Ecto neural progenitor cell (in vitro differentiated cells): ENCODE measurements at places on chromosomes 7 and 10.
A peak's percentile ranks its signal among the peaks of the same experiment; 100 is the strongest.

- no peak for DNase-seq
Measured at GRCh38 chr7:127731431-127732080, 79.6 kb downstream of the SND1 start.

DNA sequence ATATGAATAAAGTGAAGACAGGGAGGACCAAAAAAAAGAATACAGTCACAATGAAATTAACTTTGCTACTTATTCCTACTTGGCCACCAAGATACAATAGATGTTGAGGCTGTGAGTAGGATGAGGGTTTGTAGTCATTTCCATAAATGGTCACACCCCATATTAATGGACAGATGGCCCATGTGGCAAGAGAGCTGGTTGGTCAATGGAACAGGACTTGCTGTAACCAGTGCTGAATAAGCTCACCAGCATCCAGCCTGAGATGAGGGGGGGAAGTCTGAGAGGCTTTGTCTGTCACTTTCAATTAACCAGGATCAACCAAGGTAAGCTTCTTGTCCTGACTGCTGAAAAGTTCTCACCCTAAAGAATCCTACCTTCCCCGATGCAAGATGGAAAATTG lies 130.4 kb upstream of the KCNMA1 start:
- DNase-seq = no peak

- no peak for DNase-seq
Measured at GRCh38 chr10:105968666-105969065, 1195.8 kb downstream of the SORCS1 start.

DNA sequence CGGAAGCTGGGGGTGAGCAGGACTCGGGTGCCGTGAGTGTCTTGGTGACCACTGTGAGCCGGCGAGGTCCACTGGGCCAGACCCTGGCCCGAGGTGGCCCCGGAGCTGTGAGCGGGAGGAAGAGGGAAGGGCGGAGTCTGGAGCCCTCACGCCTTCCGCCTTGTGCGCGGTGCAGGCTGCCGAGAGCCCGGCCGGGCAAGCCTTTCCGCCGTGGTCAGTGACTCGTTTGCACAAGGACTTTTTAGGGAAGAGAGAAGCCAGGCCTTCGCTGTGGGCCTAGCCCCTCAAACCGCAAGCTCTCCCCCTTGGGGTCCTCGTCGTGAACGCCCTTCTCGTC lies 40.9 kb upstream of the ZNF32 start:
- peak; percentile 58 for DNase-seq

DNA sequence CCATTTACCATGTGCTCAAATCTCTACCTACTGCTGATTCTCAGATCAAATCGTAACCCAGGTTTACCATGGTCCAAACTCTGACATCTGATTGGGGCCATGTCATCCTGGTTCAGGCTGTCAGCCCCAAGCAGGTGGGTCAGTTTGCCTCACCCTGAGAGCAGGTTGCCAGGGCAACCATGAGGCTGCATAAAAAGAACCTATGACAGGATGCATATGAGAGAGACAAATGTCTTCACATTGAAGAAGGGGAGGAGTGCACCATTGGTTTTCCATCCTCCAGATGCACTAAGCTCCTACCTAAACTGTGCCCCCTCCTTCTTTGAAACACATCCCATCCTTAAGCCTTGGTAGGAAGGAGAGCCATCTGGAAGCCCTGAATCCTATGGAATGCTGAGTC lies 10.2 kb downstream of the PRSS1 start:
- no peak for DNase-seq

GRCh38 chr10:35563261-35563891 lies 41.8 kb upstream of the GJD4 start:
- peak; percentile 66 for DNase-seq

DNA sequence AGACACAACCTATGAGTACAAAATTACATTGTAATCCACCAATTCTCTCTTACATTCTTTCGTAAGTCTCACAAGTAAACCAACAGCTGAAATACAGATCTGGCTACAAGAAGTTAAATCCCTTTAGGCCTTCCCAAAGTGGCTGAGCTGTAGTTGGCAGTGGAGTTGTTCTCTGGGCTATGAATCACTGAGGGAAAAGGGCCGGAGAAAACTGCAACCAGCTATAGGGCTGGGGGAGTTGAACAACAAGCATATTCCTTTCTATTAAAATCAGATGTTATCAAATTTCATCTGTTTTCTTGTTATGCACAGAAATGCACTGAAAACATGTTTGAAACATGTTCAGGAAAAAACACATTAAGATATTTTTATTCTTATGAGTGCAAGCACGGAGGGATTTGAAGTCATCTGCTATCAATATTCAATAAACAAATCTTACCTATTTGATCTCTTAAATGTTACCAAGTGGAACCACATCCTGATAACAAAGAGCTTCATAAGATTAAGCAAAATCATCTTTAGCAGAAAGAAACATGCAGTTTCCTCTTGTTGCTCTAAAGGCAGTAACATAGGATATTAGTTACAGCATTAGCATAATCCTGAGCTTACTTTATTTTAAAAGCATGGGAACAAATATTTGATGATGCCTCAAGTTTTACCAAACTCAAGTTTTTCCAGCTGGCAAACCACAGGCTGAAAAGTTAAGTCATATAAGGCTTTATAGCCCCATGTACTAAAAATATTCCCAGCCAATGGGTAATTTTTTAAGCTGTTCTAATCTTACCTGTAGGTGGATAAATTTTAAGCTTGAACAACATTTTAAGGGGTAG lies 212.7 kb downstream of the TAX1BP1 start:
- no peak for DNase-seq

GRCh38 chr7:101985057-101985902 lies 167.9 kb downstream of the CUX1 start:
- DNase-seq = no peak

DNA sequence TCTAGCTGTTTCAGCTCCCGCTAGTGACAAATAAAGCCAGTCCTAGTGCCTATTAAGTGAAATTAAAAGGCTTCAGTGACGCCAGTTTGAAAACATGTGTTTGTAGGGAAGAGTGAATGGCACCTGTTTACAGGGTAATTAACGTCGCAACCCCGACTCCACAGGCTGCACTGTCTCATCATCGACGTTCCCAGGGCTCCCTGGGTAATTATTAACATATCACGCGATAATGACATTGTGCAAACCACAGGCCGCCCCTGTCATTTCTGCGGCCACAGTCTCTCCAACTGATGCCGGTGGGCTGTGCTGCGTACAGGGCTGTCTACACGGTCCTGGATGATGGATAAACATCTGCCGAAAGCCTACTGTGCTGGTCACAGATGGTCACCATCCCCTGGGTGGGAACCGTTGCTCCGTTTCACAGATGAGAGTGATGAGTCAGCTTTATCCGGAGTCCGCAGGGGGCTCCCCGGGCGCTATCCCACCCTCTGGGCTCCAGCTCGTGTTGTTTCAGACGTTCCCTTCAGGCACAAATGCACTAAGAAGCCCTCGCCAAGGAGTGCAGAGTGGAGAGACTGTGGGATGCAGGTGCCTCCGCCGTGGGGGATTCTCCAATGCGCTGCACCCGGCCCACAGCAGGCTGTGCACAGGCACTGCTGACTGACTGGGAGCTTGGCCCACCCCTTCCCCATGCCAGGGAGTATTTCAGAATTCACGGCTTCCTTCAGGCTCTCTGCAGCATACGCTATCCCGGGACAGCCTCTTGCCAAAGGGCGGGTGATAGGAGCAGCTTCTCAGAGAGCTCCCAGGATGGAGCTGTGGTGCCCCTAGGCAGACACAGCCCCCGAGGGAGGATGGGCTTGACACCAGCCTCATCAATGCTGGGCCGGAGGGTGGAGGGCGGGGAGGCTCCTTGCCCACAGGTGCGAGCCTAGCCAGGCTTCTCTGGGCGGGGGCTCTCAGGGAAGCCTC lies 491.8 kb upstream of the FOXK1 start:
- DNase-seq = no peak

DNA sequence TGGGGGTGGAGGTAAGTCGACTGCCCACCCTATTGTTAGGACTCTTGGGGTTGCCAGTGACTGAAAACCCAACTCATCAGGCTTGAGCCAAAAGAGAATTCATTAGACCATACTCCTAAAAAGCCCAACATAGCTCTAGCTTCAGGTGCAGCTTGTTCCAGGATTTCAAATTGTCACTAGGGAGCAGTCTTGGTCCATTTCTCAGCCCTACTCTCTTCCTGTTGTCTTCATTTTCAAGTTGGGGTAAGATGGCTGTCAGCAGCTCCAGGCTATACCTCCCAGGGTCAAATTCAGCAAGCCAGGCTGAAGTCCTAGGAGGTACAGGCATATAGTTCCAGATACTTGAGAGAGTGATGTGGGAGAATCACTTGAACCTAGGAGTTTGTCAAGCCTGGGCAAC lies 14.9 kb upstream of the COL13A1 start:
- no peak for DNase-seq

GRCh38 chr7:137480401-137480800 lies 136.9 kb upstream of the PTN start:
- no peak for DNase-seq

- no peak for DNase-seq
Measured at GRCh38 chr7:135958173-135958572, 19.0 kb downstream of the MTPN start.

DNA sequence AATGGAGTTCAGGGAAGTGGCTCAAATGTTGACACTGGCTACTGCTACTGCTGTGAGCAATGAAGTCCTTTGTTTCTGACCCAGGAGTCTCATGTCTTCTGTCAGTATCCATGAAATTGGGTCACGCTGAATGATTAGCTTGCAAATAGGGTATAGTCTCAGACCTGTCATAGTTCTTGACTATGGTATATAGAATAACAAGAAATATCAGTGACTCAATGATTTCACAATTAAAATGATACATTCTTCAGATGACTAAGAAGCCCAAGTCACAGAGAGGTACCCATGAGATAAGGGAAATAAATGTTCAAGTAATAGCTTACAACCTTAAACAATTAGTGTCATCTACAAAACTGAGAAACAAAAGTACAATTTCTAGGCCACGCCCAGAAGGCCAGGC lies 89.3 kb downstream of the LYZL2 start:
- no peak for DNase-seq

DNA sequence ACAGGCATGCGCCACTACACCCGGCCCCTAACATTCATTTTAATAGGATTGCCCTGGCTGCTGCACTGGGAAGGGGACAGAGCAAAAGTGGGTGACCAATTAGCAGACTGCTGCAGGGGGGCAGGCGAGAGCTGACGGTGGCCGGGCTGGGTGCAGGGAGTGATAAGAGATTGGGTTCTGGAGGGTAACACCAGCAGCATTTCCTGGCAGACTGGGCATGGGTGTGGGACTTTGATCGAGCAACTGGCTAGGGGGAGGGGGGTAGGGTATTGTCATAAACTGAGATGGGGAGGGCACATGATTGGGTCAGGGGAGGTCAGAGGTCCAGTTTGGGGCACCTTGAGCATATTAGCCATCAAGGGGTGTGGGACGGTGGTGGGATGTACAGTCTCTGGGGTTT lies 20.2 kb upstream of the AMZ1 start:
- DNase-seq = no peak

DNA sequence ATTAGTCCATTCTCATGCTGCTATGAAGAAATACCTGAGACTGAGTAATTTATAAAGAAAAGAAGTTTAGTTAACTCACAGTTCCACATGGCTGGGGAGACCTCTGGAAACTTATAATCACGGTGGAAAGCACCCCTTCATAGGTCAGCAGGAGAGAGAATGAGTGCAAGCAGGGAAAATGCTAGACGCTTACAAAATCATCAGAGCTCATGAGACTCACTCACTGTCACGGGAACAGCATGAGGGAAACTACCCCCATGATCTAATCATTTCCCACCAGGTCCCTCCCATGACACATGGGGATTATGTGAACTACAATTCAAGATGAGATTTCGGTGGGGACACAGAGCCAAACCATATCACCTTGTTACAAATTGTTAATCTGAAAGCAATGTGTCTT lies 15.8 kb downstream of the TAS2R39 start:
- no peak for DNase-seq

DNA sequence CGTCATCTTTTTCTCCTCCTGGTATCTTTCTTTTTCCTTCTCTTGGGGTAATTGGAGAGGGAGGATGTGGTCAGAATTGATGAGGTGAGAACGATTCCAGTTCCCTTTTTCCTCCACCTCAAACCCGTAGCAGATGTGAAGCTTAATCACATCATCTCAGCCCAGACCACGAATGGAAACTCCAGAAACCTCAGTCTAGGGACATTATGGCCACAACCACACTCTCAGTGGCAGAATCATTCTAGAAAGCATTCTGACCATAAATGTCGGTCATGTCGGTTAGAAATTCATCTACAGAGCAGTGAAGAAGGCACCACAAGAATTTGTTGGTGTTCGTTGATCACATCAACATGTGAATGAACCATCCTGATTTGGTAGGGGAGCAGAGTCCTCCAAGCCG lies 78.7 kb downstream of the GATA3 start:
- DNase-seq = no peak

- no peak for DNase-seq
Measured at GRCh38 chr10:104336821-104337467, 1.3 kb downstream of the ITPRIP start.

DNA sequence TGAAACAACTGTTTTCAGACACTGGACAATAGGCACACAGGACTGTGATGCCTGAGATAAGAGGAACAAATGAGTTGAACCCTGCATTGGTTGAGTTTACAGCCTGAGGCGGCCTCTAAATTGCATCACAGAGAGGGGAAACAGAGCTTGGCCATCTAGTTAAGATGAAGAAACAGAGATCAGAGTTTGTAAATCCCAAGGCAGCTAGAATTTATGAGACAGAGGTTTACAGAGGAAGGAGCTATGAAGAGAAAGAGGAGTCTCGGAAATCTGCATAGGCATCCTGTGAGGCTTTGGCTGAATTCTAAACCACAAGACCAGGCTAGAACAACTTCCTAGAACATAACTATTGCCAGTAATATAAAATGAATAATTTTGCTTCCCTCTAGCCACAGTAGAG lies 41.0 kb upstream of the OIT3 start:
- DNase-seq = no peak

DNA sequence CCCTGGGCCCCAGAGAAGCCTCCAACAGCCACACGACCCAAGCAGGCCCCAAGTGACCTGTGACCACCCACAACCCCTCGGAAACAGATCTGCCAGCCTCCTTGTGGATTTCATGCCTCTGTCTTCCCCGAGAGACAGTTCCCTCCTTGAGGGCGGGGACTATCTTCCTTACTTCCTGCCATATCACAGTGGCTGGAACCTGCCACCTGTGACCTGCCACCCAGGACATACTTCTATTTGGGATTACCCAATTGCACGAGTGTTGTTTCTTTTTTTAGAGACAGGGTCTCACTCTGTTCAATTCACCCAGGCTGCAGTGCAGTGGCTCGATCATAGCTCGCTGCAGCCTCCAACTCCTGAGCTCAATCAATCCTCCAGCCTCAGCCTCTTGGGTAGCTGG lies 25.9 kb downstream of the TNRC18 start:
- DNase-seq = no peak

- DNase-seq = no peak
Measured at GRCh38 chr10:48296576-48297098, 9.8 kb upstream of the MAPK8 start.

GRCh38 chr7:110600956-110601355 lies 490.0 kb upstream of the LRRN3 start:
- no peak for DNase-seq

DNA sequence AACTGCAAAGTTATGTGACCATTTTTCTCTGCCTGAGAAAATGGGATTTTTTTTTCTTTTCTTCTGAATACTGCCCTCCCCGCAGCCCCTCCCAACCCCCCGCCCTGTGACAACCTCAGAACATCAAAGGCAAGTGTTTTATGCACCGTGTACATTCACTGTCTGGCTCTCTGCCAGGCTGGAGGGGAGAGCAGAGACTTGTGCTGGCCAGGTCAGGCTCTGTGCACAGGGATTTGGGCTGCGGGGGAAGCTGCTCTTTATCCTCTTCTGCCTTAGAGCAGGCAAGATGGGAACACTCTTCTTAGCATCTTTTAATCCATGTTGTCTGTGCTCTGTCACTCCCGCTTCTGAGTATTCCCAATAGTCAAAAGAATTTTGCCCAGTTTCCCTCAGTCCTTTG lies 195.1 kb downstream of the CCSER2 start:
- no peak for DNase-seq
